ENCODE measurements at places on chromosomes 5 and 9.

- no peak for DNase-seq
These were observed 24.6 kb downstream of the NDUFA8 start for GRCh38 chr9:122134822-122135528.

- no peak for DNase-seq
These were observed 592.9 kb downstream of the SEMA5A start for GRCh38 chr5:8953016-8953415.

- no peak for DNase-seq
These were observed 7.1 kb downstream of the CCNH start for GRCh38 chr5:87405472-87406155.

DNA sequence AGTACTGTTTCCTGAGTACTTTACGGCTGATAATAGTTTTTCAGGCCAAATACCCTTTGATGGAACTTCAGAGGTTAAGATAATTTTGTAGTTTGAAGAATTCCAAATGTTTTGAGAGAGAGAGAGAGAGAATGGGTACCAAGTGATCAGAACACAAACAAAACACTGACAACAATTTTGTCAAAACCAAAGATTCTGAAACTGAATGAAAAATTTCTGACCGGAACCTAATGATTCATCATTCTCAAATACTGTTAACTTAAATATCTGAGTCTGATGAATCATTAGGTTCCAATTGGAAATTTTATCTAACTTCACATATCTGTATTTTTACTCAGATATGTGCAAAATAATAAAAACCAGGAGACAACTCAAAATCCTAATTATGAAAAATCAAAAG, 4.0 kb downstream of the LMBRD2 start:
- DNase-seq = no peak

GRCh38 chr9:97474372-97474925, 27.0 kb upstream of the TMOD1 start:
- no peak for DNase-seq

GRCh38 chr5:32504989-32505596, 60.6 kb upstream of the ZFR start:
- DNase-seq = peak; percentile 25

DNA sequence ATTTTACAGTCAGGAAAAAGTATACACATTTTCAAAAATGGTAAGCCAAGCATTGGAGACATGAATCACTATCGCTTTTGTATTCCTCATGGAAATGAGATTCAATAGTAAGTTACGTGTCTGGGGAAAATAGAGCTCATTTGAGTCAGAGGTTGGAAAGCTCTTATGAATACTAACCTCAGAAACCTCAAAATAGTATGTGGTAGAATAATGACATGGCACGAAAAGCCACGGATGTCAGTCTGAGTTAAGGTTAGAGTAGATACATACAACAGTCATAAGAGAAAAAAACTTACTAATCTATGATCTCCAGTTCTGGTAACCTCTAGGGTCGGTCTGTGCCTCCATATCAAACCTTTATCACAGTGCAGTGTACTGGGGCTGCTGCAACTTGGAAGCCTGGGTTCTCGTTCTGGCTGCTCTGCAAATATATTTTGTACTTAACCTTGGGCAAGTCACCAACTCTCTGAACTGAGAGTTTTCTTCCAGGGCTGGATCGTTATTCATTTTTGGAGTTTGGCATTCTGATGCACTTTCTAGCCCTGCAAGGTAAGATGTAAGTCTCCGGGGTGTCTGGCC, 31.8 kb downstream of the MAP1B start:
- DNase-seq = no peak

- DNase-seq = no peak
These were observed 638.1 kb downstream of the EFNA5 start for GRCh38 chr5:107032629-107033028.

DNA sequence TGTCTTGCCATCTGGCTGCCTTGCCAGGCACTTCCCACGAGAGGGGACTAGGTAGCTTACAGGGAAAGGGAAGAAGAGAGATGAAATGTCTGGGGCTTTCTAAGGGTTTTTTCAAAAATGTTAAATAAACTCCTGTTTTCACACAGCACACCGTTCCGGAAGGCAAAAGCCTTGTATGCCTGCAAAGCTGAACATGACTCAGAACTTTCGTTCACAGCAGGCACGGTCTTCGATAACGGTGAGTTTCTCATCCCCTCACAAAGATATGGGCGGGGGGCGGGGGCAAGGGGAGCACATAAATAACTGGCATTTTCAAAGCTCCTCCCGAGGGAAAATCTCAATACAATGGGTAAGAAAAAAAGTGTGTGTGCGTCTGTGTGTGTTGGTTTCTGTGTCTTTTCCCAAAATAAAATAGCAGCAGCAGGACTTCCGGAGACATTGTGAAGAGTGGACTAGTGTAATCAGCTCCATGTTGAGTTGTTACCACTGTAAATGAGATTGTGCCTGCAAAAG, 189.6 kb downstream of the NR3C1 start:
- no peak for DNase-seq

DNA sequence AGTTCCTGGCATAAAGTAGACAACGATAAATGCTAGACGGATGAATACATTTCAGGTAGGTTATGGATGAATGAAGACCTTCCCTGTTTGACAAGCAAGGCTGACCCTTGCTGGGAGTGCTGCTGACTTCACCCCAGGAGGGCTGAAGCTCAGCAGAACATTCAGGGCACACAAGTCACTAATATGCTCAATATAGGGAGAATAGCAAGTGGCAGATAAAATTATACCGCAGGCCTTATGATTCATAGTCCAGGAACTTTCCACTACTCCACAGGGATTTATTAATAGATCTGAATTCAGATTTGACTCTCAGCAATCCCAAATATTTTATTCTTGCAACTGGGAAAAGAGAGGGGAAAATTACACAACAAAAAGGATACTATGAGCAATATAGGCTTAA, 38.2 kb upstream of the GRAMD2B start:
- DNase-seq = no peak

- DNase-seq = no peak
These were observed 30.5 kb downstream of the C7 start for GRCh38 chr5:40939753-40940152.

- no peak for DNase-seq
These were observed 184.7 kb downstream of the MAPKAP1 start for GRCh38 chr9:125522328-125522725.

- DNase-seq = no peak
These were observed 147.3 kb downstream of the SGCD start for GRCh38 chr5:156474251-156474650.

DNA sequence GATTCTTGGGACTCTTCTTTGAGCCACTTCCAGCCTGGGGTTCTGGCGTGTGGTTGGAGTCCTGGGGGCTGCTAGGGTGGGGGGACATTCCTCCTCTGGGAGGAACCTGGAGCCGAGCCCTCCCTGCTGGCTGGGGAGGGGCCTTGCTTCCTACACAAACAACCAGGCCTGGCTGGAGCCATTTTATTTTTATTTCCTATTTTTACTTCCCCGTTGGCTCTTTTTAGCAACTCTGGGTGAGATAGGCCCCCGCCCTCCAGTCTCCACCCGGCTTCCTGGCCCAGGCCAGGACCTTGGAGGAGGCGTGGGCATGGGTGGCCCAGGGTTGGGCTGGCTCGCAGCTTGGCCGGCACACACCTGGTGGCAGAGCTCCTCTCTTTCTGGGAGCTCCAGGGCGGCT, 15.1 kb downstream of the RXRA start:
- DNase-seq = no peak
